PC-3 (cell line): ENCODE measurements at places on chromosomes 6 and 20. TPM values are rescaled to one million over a fixed set of nuclear protein-coding genes. Genes with fewer than 3 reads are reported as not detected.

DNA sequence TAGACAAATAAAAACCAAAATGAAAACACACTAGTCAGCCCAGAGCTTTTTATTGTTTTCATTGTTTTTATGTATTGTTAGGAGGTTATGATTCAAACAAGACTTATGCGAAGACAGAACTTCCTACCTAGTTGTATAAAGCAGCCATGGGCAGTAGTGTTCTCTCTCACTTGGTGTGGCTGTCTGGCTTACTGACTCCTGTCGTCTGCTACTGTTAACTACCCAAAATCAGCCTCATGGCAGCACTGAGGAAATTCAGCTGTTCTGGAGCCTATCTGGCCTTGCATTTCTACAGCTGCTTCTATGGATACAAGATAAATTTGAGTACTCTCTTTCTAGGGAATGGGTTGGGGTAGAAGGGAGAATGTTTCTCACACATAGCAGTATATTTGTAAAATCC, 20.4 kb downstream of the VTA1 start:
- no peak for DNase-seq
- H3K27ac ChIP-seq = no peak overlapping the region
- H3K4me3 ChIP-seq = no peak overlapping the region
- H3K4me1 ChIP-seq = no peaks in the 10 kb centered on the region

GRCh38 chr20:16299897-16300296, 273.4 kb downstream of the KIF16B start:
- H3K36me3 ChIP-seq = no peaks in the 10 kb centered on the region
- no peak overlapping the region for H3K27ac ChIP-seq
- H3K4me3 ChIP-seq = no peak overlapping the region
- no peak for DNase-seq
- H3K27me3 ChIP-seq = no peaks in the 10 kb centered on the region

DNA sequence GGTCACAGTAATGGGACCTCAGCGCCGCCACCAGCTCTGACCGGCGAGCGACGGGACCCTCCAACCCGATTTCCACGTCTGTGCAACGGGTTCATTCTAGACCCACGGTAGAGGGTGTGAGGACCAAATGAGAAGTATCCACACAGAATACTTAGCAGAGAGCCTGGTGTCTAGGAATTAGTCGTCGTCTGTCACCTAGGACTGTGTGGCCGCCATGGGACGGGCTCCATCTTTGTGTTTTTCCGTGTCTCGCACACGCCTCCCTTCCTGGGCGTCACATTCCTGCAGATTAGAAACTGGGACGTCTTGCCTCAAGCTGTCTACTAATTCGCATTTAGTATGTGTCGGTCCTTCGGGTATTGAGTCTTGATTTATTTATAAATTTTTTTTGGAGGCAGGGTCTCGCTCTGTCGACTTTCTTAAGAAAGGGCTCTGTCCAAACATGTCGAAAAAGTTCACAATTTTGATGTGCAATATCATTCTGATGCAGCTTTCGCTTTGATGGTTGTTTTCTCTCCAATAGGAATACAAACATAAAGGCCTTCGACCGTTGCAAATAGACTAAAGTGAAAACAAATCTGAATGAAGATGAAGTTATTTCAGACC, 563 bp downstream of the MGME1 start:
- H3K4me1 ChIP-seq = peaks cover 55% of the 10 kb centered on the region
- peak overlapping the region; percentile 95 for H3K27ac ChIP-seq
- H3K36me3 ChIP-seq = peaks cover 31% of the 10 kb centered on the region

DNA sequence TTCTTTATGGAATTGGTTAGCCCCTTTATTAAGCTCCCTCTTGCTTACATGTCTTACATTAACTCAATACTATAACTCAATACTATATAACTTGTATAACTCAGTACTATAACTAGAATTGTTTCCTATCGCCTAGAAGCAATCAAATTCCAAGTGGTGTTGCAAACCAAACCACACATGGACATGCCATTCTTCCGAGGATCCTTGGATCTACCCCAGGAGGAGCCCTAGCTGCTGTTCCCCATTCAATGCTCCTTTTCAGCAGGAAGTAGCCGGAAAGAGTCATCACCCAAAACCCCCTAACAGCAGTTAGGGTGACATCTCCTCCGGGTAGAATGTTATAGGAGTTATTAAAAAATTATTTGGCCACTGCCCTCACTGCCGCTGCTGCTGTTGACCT, 40.5 kb downstream of the PLN start:
- H3K27ac ChIP-seq = no peak overlapping the region
- DNase-seq = no peak
- no peaks in the 10 kb centered on the region for H3K36me3 ChIP-seq

GRCh38 chr6:71886184-71887005, at the start of gene RIMS1:
Gene RIMS1, plus strand, starts transcription at chr6:71886550. Its CDS starts 474 bp downstream, at chr6:71887024.
- no peaks in the 10 kb centered on the region; the same call in 1 of the 2 replicates for H3K27me3 ChIP-seq
- no peak within 1 kb of the TSS for H3K27ac ChIP-seq
- H3K4me1 ChIP-seq = no peaks in the 10 kb centered on the region
- H3K4me3 ChIP-seq = no peak within 1 kb of the TSS; the same call in 1 of the 2 replicates
- no peaks in the 10 kb centered on the region for H3K36me3 ChIP-seq

DNA sequence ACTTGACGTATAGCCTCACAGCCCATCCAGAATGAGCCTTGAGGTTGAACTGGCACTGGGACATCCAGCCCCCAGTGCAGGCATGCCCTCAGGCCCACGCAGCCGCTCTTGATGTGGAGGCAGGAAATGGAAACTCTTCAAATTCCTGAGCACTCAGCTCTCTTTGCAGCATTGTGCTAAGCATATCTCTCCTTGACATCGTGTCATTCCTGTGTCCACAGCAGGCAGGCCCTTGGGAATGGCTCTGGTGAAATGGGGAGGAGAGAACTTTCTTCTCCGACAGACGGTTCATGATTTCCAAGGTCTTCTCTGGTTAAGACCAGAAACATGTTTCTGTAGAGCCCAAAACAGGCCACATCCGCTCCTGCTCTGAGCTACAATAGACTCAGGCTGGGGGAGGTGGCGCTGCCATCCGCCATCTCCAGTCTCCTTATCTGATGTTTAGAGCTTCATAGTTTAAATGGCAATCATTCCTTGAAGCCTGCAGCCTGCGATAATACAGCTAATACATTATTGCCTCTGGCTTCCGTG, 248.8 kb downstream of the CDH4 start:
- no peaks in the 10 kb centered on the region for H3K36me3 ChIP-seq
- no peak overlapping the region for H3K4me3 ChIP-seq
- no peak overlapping the region for H3K27ac ChIP-seq
- H3K27me3 ChIP-seq = peaks cover 68% of the 10 kb centered on the region
- DNase-seq = no peak
- H3K4me1 ChIP-seq = no peaks in the 10 kb centered on the region

GRCh38 chr6:24223115-24223919, 97.3 kb downstream of the NRSN1 start:
- H3K36me3 ChIP-seq = no peaks in the 10 kb centered on the region
- DNase-seq = no peak
- H3K27ac ChIP-seq = no peak overlapping the region

- no peak overlapping the region for H3K27ac ChIP-seq
- no peak overlapping the region for H3K4me3 ChIP-seq
- no peaks in the 10 kb centered on the region for H3K4me1 ChIP-seq
- H3K27me3 ChIP-seq = peaks cover 24% of the 10 kb centered on the region; the same call in 1 of the 2 replicates
Observed at GRCh38 chr6:33828764-33829731, 25.2 kb upstream of the MLN start.

ULBP1 gene
- total RNA-seq = 0.86 and 0.87 TPM in 2 replicates
